Activated CD4-positive, alpha-beta T cell treated with anti-CD3 and anti-CD28 coated beads, Interleukin-2, amount 50 U/mL, for 24 hours (primary cell): ENCODE measurements at places on chromosomes 7 and 10.

DNA sequence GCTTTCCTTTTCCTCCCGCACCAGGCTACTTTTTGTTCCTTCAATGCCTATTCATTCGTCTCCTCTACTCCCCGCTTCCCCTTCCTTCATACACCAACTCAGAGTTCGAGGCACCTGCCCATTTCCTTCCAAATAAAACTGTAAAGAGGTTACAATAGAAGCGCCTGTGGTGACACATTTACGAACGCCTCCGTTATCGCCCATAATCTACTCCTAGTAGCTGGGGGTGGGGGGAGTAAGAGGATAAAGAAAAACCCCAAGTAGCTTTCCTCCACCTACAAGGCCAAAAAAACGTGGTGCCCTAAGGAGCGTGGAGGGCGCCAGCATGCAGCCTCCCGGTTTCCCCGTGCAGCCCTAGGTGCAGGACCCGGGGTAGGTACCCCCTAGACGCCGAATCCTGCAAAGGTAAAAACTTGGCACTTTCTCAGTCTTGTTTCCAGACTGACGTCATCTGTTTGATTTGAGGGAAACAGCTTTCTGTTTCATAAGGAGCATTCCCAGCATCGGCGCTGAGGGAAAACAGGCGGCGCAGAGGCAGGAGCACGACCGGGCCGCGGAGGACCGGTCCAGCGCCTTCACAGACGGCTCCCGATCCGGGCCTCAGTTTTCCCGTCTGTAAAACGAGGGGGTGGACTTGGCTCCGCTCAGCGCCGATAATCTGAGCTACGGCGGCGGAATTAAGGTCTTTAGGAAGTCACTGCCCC, 922 bp downstream of the PPA1 start:
- DNase-seq, result peak; percentile 40

DNA sequence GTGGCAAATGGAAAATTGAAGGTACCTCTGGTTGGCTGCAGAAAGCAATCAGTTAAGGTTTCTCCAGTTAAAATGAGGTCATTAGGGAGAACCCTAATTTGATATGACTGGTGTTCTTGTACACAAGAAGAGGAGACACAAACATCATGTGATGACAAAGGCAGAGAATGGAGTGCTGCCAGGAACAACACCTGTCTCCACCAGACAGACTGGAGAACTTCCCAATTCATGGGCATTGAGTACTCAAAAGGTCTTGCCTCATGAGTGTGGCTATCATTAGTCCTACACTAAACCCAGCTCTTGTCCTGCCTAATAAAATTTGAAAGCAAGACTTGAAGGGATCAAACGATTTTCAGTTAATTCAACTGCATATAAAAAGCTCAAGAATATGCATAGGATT, 152.6 kb downstream of the PTPN20 start:
- no peak for DNase-seq

GRCh38 chr7:37974711-37975110, 54.3 kb downstream of the EPDR1 start:
- DNase-seq, result no peak

- no peak for DNase-seq
Measured at GRCh38 chr7:137020351-137020750, 151.9 kb downstream of the CHRM2 start.

- DNase-seq, result no peak
Measured at GRCh38 chr7:155460926-155461613, 3.1 kb downstream of the EN2 start.

- no peak for DNase-seq
Measured at GRCh38 chr10:27908231-27908630, 90.6 kb downstream of the ODAD2 start.

- DNase-seq, result no peak
Measured at GRCh38 chr7:132519936-132520335, 56.3 kb downstream of the PLXNA4 start.

GRCh38 chr10:4622384-4622783, 203.6 kb upstream of the AKR1E2 start:
- DNase-seq, result no peak

- no peak for DNase-seq
Measured at GRCh38 chr7:130359276-130359857, 14.8 kb downstream of the CPA5 start.

GRCh38 chr7:21412957-21413356, 14.9 kb upstream of the SP4 start:
- DNase-seq, result no peak

DNA sequence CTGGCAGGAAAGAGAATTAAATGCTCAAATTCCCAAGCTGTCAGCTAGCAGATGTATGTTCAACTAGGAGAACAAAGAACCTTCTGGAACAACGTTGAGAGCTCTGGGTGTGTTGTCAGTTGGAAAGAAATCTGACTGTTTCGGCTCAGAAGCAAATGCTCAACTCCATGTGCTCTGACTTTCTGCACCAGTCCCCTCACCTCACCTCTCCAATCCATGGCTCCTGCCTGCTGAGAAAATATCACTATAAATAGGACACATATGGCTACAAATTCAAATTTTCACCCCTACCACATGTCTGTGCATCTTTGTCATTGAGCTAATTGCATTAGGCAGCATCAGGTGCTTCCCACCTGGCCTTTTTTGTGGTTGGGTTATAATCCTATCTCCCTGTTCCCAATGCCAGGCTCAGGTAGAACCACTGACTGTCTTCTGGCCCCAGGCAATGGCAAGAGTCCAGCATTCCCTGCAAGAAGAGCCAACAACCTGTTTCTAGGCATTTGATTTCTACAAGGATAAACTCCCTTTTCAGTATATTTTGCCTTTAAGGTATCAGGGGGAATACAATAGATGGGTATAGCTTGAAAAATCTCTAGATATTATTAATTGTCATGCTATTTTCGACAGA, 142.6 kb upstream of the LSM8 start:
- DNase-seq, result no peak
